ENCODE measurements at places on chromosomes 7 and 10. TPM values are rescaled to one million over a fixed set of nuclear protein-coding genes. Genes with fewer than 3 reads are reported as not detected.

DNA sequence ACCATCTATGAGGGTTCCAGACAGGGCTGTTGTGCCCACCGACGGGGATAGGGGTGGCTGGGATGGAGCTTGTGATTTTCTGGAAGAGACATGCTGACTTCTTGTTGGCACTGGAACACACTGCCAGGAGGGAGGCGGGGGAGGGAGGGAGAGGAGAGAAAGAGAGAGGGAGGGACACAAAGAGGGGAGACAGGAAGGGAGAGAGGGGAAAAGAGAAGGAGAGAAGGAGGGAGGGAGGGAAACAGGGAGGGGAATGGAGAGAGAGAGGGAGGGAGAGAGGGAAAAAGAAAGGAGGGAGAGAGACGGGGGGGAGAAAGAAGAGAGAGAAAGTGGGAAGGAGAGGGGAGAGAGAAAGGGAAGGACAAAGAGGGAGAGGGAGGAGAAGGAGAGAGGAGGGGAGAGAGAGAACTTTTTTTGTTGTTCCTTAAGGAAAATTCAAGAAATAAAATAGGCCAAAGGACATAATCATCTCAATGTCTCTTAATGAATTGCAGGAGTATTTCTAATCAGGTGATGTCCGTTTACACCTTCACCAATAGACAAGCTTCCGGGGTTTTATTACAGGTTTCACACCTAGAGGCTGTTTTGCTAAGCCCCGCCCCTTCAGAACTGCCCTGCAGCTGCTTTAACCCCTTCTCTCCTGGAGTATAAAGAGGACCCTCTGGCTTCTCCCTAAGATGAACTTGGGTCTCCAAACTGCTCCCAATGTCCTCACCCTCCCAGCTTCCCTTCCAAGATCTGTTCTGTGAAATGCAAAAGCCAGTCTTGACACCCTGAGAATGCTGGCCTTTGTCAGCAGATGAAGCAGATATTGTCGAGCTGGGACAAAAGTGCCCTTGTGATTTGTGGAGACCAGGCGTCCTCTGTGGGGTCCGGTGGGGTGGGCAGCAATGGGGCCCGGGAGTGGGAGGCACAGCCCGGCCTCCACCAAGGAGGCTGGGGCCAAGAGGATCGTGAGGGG lies 82.0 kb upstream of the GTF2IRD1 start:
- DNase-seq, result no peak
- no peak overlapping the region for H3K4me3 ChIP-seq
- H3K27ac ChIP-seq, result no peak overlapping the region
- H3K4me1 ChIP-seq, result peaks cover 4% of the 10 kb centered on the region
- H3K36me3 ChIP-seq, result no peaks in the 10 kb centered on the region
- no peaks in the 10 kb centered on the region for H3K27me3 ChIP-seq

- no peaks in the 10 kb centered on the region for H3K36me3 ChIP-seq
- H3K27me3 ChIP-seq, result peaks cover 26% of the 10 kb centered on the region
- H3K27ac ChIP-seq, result no peak overlapping the region
- H3K4me3 ChIP-seq, result no peak overlapping the region
- no peaks in the 10 kb centered on the region for H3K4me1 ChIP-seq
These were observed 25.4 kb upstream of the CALU start for GRCh38 chr7:128713794-128714193.

DNA sequence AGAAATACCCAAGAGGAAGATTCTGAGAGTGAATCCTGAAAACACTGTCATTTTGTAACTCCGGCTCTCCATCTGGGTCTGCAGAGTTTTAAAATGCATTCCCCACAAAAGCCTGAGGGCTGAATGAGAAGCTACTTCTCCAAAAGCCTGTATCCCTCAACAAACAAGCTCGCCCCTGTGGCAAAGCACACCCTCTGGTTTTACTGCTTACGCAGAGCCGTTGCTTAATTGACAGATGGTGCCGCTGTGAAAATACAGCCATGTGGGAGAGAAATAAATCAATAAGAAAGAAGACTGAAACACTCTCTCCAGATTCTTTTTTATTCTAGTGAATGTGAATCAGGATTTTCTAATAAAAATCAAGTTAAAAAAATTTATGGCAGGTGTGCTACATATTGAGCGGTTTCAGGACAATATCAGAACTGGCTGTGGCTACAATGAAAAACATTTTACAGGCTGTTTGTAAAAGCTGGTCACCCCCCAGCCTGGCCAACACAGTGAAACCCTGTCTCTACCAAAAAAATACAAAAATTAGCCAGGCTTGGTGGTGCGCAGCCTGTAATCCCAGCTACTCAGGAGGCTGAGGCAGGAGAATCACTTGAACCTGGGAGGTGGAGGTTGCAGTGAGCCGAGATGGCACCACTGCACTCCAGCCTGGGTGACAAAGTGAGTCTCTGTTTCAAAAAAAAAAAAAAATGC lies 32.5 kb downstream of the C7orf33 start:
- H3K27ac ChIP-seq, result no peak overlapping the region
- no peak for DNase-seq
- H3K36me3 ChIP-seq, result no peaks in the 10 kb centered on the region
- H3K27me3 ChIP-seq, result peaks cover 30% of the 10 kb centered on the region
- no peak overlapping the region for H3K4me3 ChIP-seq
- peaks cover 23% of the 10 kb centered on the region for H3K4me1 ChIP-seq

PRSS37 gene
- not detected for total RNA-seq

- peak; percentile 54 for DNase-seq
- H3K27ac ChIP-seq, result no peak overlapping the region
- peak overlapping the region; percentile 71 for H3K4me3 ChIP-seq
- H3K36me3 ChIP-seq, result no peaks in the 10 kb centered on the region
These were observed 28.9 kb downstream of the SKIDA1 start for GRCh38 chr10:21496343-21497176.

- DNase-seq, result no peak
- H3K36me3 ChIP-seq, result no peaks in the 10 kb centered on the region
- no peaks in the 10 kb centered on the region for H3K27me3 ChIP-seq
These were observed 103.6 kb downstream of the SH3PXD2A start for GRCh38 chr10:103751667-103752290.

- H3K4me1 ChIP-seq, result no peaks in the 10 kb centered on the region
- no peaks in the 10 kb centered on the region for H3K36me3 ChIP-seq
- no peak overlapping the region for H3K4me3 ChIP-seq
- no peak overlapping the region for H3K27ac ChIP-seq
- no peak for DNase-seq
- H3K27me3 ChIP-seq, result no peaks in the 10 kb centered on the region
These were observed 38.0 kb upstream of the INSYN2A start for GRCh38 chr10:127234306-127234800.

DNA sequence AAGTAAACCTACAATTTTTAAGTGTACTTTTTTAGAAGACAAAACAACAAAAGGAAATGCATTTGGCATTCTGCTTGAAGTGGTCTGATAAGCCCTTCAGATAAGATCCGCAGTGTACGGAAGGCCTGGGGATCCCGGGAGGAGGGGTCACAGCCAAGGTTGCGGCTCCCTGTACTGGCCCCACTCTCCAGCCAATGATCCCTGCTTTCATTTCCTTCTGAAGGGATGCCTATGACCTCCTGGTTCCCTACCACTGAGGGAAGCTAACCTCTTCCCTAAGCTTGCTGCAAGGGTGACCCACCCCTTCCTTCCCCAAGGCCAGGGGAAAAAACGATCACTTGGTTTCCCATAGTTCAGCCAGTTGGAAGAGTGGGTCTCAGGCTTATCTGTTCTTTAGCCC lies 5.3 kb downstream of the DENND2A start:
- no peak overlapping the region for H3K4me3 ChIP-seq
- peaks cover 59% of the 10 kb centered on the region for H3K27me3 ChIP-seq
- H3K36me3 ChIP-seq, result no peaks in the 10 kb centered on the region
- no peak for DNase-seq

LBX1 gene
- not detected for total RNA-seq

ARHGAP21 gene
- total RNA-seq, result 22.4 TPM

FAM241B gene
- total RNA-seq, result 9.9 TPM

SCART1 gene
- 0.28 TPM for total RNA-seq

SPACDR gene
- 1.0 TPM for total RNA-seq

DNA sequence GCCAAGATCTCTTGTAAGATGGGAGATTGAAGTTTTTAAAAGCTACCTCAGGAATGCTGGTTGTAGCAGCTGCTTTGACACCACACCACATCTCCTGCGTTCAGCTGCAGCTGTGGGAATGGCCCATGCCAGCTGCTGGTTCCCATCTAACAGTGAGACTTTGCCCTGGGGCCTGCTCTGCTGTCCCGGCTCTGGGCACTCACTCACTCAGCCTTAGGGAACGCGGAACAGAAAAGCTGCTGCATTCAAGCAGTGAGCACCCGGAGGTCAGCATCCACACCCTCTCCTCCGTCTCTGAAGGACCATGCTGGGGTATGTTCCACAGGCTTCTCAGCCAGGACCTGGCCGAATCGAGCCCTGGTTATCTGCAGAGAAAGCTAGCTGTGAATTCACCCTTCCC lies 197.1 kb upstream of the CXCL12 start:
- no peak overlapping the region for H3K27ac ChIP-seq
- DNase-seq, result no peak
- H3K4me3 ChIP-seq, result no peak overlapping the region
- H3K4me1 ChIP-seq, result no peaks in the 10 kb centered on the region

GRCh38 chr10:105148921-105149320 lies 507.8 kb downstream of the SORCS3 start:
- no peak overlapping the region for H3K4me3 ChIP-seq
- no peaks in the 10 kb centered on the region for H3K36me3 ChIP-seq
- no peaks in the 10 kb centered on the region for H3K27me3 ChIP-seq
- no peaks in the 10 kb centered on the region for H3K4me1 ChIP-seq
- no peak for DNase-seq

GHRHR gene
- total RNA-seq, result not detected

DNA sequence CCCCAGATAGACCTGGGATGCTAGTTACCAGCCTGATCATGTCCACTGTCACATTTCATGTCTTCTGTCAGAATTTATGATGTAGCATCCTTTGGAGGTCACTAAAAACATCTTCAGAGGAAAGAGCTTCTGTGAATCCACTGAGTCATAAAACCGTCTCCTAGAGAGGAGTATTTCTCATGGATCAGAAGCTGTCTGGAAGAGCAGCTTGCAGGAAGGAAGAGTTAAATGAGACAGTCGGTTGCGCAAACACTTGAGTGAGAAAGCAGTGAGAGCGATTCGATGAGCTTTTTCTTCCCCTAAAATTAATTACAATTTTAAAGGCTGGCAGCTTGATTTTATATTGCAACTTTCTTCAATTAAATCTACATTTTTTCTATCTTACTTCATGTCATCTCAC lies 47.2 kb upstream of the WDR11 start:
- DNase-seq, result no peak
- no peak overlapping the region for H3K27ac ChIP-seq
- H3K4me1 ChIP-seq, result no peaks in the 10 kb centered on the region
- H3K27me3 ChIP-seq, result no peaks in the 10 kb centered on the region
- H3K4me3 ChIP-seq, result no peak overlapping the region
